Caki2 (cell line): ENCODE measurements at places on chromosomes 6 and 20. TPM values are rescaled to one million over a fixed set of nuclear protein-coding genes. Genes with fewer than 3 reads are reported as not detected.

DNA sequence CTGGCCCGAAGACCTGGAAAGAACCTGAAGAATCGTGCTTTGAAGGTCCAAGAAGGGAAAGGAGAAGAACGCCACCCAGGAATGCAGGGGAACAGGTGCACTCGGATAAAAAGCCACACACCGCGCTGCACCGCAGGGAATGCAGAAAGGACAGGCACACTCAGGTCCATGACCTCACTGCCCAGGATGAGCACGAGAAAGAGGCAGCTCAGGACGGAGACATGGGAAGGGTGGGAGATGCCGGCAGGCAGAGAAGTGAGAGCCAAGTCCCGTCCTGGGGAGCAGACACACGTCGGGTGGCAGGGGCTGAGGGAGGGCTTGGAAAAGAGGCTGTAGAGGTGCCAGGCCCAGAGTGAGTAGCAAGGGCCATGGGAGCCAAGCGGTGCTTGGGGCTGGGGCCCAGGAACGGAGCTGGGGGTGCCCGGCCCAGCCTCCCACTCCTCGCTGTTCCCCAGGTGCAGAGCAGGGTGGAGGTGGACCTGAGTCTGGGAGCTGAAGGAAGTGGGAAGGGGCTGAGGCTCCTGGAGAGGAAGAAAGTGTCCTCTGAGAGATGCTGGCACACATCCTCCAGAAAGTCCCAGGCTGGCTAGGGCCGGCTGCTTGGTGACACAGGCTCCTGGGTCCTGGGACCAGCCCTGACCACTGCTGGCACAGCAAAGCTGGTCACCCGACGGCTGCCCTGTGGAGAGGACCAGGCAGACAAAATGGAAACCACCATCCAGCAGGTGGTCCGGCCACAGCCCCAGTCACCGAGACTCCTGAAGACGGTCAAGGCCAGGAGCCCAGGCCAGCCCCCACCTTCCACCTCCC is 91.3 kb downstream of the PSMB1 start:
- no peak for DNase-seq

GRCh38 chr6:50851049-50851845 is 32.6 kb downstream of the TFAP2B start:
- DNase-seq, result no peak

- DNase-seq, result no peak
Measured at GRCh38 chr6:10084111-10084986, 330.5 kb downstream of the TFAP2A start.

- DNase-seq, result no peak
Measured at GRCh38 chr6:73460056-73460455, 1.5 kb upstream of the MTO1 start.

LRFN2 gene
- not detected in 2 replicates for total RNA-seq

- no peak for DNase-seq
Measured at GRCh38 chr6:45718131-45718530, 297.5 kb downstream of the CLIC5 start.

GRCh38 chr6:26554697-26555504 is 16.7 kb downstream of the HMGN4 start:
- peak; percentile 78 for DNase-seq

KCNQ5 gene
- total RNA-seq, result 0.27 and 0.52 TPM in 2 replicates
